ENCODE measurements at places on chromosomes 2 and 18.

- DNase-seq, result no peak
These were observed 5.0 kb upstream of the CRYGB start for GRCh38 chr2:208150956-208151355.

DNA sequence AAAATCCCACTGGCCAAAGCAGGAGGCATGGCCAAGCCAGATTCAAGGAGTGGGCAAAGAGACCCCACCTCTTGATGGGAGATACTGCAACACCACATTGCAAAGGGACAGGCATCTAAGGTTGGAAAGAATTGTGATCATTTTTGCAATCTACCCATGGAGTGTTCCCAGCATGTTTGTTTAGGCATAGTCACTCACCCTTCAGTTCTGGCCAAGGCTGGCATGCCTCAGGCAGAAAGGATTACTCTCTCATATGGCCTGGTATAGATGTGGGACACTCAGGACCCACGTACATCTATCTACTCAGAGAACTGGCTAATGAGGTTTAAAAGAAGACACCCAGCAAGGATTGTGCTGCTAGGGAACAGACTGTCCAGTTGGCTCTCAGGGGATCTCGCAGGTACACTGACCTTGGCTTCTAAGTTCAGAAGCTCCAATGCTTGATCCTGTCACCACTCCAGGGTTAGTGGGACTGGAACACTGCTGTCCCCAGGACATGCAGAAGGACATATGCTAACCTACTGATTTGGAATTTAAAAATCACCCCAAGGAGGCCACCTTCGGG is 183.7 kb downstream of the KLHL29 start:
- DNase-seq, result no peak

- DNase-seq, result peak; percentile 57
These were observed 16.5 kb upstream of the PSD4 start for GRCh38 chr2:113157118-113157896.

DNA sequence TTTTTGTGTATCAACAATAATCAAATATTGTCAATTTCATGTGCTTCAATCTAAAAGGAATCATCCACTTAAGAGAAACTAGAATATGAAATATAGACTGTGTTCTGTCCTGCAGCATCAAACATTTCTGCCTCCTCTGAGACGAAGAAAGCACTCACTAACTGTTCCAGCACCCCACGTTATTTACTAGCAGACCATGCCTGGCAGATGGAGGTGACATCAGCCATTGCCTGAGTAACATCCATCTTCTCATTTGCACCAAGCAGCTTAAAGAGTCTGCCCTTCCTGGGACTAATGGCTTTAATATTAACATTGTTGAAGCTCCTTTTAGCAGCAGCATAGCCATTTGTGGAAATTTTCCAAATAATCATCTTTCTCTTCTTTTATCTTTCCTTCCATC is 25.7 kb downstream of the SGPP2 start:
- DNase-seq, result no peak

GRCh38 chr2:204673877-204674276 is 128.6 kb downstream of the PARD3B start:
- no peak for DNase-seq

DNA sequence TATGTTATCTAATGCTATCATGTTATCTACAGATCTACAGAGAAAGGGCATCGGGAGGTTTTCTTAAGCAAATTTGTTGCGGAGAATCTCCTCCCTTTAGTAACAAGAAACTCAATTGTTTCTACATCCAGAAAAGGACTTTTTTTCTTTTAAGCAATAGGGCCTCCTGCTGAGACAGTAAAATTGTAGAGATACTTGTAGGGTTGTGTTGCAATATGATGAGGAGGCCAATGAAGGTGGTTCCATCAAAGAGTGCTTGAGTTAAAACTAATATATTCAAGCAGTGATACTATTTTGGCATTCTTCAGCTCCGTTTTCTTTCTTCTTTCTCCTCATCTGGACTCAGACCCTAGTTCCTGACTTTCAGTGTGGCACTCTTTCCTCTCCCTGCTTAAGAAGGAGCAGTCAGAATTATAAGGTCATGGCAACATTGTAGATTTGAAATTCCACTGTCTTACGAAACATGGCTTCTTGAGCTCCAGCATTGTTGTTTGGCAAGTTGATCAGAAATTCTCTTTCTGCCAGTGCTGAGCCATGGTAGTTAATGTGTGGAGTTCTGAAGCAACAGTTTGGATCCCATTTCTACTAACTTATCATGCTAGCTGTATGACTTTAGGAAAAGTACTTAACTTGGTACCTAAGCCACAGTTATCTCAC is 202.0 kb upstream of the SLC14A2 start:
- no peak for DNase-seq

DNA sequence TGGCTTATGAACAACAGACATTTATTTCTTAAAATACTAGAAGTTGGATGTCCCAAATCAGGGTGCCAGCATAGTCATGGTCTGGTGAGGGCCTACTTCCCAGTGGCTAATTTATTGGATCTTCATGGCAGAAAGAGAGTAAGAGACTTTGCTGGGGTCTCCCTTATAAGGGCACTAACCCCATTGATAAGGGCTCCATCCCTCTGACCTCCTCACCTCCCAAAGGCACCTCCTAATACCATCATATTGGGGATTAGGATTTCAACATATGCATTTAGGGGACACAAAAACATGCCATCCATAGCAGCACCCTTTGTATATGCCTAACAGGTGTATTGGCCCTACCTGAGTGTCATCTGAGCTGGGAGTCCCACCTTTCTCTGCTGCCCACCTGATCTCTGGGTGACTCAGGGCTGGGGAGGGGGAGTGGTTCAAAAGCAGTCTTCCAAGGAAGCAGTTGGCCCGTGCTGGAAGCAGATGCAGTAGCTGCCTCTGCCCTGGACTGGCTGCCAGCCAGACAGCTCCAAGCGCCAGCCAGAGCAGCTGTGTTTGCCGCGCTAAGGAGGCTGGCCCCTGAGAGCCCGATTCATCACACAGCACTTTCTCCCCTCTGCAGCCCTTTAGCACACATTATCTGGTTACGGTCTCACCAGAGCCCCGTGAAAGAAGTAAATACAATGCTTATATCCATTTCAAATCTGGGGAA is 84.6 kb downstream of the SMAD7 start:
- DNase-seq, result no peak

DNA sequence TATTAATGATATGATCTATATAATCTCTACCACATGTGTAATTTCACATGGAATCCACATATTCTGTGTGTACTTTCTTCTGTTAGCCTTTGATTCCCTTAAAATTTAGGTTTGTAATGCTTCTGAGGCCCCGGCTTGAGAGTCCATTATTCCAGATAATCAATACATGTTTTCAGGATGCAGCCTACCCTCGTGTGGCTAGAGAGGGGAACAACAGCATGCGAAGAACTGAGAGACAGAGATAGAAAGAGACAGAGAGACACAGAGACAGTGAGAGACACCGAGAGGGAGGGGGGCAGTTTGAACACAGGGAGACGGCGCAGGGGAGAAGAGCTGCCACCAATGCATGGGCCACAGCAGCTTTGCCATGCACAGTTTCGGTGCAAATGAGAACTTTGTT is 185.4 kb downstream of the SNTG2 start:
- DNase-seq, result no peak

- DNase-seq, result peak; percentile 55
These were observed 13.7 kb upstream of the TET3 start for GRCh38 chr2:73970850-73971471.

- DNase-seq, result no peak
These were observed 466.0 kb upstream of the TNP1 start for GRCh38 chr2:217325816-217326215.

DNA sequence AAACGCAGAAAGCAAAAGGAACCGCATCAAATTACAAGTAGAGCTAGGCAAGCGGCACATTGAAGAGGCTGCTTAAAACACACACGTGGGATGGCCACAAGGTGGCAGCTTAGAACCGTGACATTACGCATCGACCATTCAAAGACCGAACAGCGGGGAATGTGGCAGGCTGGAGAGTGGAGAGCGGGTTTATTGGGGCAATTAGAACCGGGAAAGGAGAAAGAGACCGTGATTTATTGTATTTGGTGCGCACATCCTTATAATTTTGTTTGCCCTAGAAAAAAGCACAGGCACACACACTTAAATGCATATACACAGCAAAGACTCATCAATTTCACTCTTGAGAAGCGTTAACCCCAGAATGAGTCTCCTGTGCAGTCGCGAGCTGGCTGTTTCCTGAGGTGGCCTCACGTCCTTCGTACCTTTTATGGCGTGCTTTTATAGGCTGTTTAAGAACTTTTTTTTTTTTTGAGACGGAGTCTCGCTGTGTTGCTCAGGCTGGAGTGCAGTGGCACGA is 31.7 kb upstream of the MEP1B start:
- peak; percentile 77 for DNase-seq

- DNase-seq, result no peak
These were observed 199.3 kb upstream of the EPAS1 start for GRCh38 chr2:46097714-46098480.

DNA sequence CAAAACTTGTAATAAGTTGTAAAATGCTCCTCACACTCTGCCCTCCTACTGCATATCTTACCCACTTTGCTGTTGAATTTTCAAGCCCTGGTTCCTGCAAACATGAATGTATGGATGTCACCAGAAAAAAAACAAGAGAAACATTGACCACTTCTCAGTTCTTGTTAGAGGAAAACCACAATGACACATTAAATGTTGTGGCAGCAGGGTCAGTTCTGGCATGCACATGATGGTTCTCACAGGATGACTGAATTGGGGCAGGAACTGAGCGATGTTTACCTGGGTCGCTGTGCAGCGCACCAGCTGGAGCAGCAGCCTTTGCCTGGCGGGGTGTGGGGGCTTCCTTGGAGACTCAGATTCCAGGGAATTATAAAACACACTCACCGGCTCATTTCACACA is 14.0 kb upstream of the PRKCE start:
- DNase-seq, result no peak

GRCh38 chr2:219636941-219637841 is 9.8 kb downstream of the SLC4A3 start:
- no peak for DNase-seq

GRCh38 chr2:235106874-235107639 is 155.2 kb downstream of the SH3BP4 start:
- DNase-seq, result peak; percentile 26

DNA sequence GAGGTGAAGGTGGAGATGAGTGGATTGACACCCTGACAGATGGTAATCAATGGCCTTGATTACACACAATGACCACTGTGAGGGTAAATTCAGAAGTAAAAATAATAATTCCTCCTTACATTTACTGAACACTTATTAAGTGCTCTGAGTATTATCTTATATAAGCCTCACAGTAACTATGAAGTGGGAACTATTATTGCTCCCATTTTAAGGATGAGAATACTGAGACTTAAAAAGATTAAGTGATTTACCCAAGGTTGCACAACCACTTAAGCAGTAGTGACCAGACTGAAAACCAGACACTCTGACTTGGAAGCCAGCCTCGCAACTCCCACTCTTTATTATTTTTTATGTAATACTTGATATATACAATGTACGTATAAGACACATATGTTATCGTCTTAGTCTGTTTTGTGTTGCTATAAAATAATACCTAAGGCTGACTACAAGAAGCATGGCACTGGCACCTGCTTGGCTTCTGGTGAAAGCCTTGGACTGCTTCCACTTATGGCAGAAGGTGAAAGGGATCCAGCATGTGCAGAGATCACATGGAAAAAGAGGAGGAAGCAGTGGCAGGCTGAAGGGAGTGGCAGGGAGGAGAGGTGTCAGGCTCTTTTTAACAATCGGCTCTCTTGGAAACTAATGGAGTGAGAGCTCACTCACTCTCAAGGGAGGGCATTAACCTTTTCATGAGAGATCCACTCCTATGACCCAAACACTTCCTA is 41.5 kb upstream of the C1D start:
- no peak for DNase-seq

DNA sequence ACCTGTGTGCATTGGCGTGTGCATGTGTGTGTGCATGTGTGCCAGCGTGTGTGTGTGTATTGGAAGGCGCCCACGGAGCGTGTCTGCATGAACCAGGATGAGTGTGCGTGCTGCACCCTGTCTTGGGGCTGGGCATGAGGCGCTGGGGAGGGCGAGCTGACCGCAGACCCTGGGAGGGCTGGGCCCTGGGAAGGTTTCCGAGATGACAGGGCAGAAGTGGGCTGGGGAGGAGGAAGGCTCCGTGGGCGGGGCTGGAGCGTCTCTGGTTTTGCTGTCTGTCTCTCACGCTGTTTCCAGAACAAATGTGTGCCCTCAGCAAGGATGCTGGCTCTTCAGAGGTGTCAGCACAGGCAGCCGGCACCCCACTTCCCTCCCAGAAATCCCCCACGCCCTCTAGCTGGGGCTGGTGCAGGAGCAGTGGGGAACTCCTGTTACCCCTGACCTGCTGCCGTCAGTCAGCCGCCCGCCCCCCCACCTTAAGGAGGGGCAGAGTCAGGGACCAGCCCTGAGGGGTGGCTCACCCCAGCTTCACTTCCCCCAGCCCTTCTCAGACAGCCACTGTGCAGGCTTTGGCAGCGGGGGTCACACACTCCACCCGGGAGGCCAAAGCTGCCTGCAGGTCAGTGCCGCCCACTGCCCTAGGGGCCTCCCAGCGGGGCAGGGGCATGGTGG is at the start of gene GPR35:
Gene GPR35 (plus strand): TSS at position 531 of the 672 bp plus-strand sequence. CDS start 4,473 bp downstream, outside the sequence.
- DNase-seq, result peak; percentile 90

- no peak for DNase-seq
These were observed 482.7 kb upstream of the SETBP1 start for GRCh38 chr18:44197832-44198611.

DNA sequence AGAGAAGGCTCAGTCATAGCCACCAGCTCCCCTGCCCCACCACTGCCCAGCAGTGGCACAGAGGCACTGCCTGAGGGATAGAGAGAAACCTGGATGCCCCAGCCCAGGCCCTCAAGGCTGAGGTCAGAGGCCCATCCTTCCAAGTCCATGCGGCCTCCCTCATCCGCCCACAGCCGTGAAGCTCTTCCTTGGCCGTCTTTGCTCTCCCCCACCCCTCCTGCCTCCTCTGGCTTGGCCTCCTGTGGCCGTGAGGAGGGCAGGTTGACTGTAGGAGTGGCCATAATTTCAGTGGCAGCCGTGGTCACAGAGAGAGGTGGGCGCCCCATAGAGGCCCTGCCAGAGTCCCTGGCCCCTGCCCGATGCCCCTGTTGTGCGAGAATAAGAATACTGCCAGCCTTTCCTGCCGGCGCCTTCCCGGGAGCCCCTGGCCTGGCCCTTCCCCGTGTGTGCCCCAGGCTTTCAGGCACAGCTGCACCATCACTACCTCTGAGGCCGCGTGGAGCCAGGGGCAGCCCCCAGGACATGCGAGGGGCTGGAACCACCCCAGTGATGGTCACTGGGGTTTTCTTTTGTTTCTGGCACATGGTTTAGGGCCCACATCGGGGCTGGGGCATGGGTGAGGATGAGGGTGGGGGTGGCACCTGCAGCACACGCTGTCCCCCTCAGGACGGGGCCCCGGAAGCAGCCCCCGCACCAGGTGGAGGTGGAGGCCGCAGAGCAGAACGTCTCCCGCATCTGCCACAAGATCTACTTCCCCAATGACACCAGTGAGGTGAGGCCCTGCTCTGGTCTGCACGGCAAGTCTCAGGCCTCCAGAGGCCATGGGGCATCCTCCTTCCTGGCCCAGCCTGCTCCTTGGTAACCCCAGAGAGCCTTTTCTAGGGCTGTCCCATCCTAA is 13.1 kb upstream of the GPR17 start:
- no peak for DNase-seq

- no peak for DNase-seq
These were observed 94.0 kb downstream of the CDK15 start for GRCh38 chr2:201900362-201900761.

Data from activated T-cell treated with anti-CD3 and anti-CD28 coated beads, Interleukin-2, amount 50 U/mL, for 48 hours (primary cell).